ENCODE measurements at places on chromosomes 2 and 18.

DNA sequence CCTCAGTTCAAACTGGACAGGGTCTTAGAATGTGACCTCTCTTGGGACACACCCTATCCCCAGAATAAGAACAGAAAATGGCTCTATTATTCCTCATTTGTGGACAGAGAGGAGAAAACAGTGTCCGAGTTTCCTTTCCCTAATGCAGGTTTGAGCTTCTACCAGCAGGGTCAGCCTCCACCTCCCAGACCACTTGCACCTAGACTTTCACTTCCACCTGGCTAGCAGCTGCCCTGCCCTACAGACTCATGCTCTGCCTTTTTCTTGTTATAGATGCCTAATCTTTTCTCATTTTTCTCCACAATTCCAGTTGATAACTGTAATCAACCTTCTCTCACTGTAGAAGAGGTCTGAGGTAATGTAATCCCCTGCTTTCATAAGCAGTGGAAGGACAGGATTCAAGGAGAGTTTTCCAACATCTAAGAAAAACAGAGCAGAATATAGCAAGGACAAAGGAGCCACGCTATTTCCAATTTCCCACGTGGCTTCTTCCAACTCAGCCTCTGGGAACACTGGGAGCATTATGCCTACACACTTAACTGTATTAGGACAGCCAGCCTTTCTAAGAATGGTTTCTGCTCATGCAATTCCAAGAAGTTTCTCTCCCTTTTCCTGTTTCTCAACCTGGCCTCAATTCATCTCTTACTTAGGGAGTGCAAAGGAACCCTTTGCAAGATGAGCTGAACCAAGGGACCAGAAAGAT, 239.8 kb downstream of the BCL11A start:
- DNase-seq = no peak

DNA sequence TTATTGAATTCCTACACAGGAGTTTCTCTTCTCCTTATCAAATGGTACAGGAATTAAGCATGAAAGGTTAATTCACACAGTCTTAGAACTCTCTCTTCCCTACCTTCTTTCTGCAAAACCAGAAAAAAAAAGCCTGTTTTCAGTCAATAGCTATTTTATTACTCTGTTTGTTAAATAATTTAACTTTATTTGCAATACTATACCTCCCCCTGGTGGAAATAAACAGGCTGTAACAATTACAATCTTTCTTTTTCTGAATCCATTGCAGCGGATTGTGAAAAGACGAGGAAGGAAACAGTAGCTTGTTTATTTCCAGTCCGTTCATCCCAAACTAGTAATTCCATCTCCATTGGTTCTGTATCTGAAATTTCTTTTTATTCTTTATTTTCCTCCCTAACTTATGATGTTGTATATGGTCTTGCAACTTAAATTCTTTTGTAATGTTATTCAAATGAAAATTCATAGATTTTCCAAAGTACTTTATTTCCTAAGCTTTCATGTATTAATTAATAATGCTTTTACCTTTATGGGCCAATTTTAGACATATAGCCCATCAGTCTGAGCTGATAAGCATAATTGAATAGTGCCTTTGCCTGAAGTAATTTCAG, 165.2 kb downstream of the SH3BP4 start:
- DNase-seq = no peak

GRCh38 chr2:216031960-216032689, 18.8 kb upstream of the MREG start:
- DNase-seq = no peak

GRCh38 chr18:48230467-48231113, 178.6 kb downstream of the ZBTB7C start:
- peak; percentile 7 for DNase-seq

DNA sequence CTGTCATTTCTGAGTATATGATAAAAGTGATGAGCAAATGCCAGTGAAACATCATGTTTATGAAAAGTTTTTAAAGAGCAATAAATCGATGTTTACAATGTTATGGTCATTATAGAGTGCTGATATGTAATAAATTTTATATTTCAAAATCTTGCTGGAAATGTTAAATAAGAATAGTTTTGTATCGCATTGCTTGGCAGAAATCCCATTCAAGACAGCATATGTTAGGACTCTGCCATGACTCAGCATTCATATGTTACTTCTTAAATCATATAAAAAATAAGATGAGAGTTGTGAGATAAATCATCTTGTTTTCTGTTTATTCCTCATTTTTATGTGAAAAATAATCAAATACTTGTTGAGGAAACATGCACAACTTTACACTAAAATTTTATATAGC, 949.9 kb upstream of the NRXN1 start:
- DNase-seq = no peak
